ENCODE measurements at places on chromosomes 7 and 10. TPM values are rescaled to one million over a fixed set of nuclear protein-coding genes. Genes with fewer than 3 reads are reported as not detected.

DNA sequence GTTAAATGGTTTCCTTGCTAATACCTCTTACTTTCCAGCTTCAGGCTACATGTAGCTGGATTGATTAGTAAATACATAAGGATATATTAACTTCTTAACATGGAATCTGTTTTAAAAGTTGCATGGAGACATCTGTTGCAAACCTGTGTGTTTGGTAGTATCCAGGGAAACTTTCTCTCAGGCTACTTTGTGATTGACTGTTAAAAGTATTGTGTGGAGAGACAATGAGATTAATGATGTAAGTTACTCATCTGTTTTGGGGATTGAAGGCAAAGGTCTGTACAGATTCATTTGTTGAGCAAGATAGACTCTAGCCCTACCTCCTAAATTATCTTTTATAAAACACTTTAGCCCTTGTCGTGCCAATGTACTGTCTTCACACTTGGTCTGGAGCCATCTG lies 6.6 kb downstream of the CREB5 start:
- no peak for DNase-seq

DNA sequence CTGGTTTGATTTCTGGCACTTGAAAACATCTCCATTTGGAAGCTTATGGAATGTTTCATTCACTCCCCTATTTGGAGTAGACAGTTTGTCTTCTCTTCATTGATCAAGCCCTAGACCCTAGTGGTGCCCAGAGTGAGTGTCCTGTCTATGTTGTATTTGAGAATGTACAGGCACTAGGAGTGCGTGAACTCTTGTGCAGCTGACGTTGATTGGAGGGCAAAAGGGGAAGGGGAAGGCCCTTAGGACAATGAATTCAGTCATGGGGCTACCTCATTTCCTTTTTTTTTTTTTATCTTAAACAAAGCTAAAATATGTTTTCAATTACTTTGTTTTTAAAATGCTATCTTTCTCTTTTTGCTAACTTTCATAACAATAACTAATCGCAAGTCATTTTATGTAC lies 66.5 kb downstream of the ADD3 start:
- no peak for DNase-seq

- no peak for DNase-seq
Measured at GRCh38 chr7:100895701-100895955, at the start of gene ACHE. Gene ACHE (minus strand): TSS chr7:100895888. CDS start chr7:100894232, 1,656 bp downstream.

GRCh38 chr10:3887885-3888476 lies 103.0 kb upstream of the KLF6 start:
- DNase-seq, result no peak

PTF1A gene
- total RNA-seq, result not detected

CHRM2 gene
- total RNA-seq, result not detected

CYP3A5 gene
- 1.5 TPM for total RNA-seq

IFRD1 gene
- total RNA-seq, result 43.6 TPM

GRCh38 chr7:115864082-115864481 lies 166.5 kb downstream of the TFEC start:
- DNase-seq, result no peak

DNA sequence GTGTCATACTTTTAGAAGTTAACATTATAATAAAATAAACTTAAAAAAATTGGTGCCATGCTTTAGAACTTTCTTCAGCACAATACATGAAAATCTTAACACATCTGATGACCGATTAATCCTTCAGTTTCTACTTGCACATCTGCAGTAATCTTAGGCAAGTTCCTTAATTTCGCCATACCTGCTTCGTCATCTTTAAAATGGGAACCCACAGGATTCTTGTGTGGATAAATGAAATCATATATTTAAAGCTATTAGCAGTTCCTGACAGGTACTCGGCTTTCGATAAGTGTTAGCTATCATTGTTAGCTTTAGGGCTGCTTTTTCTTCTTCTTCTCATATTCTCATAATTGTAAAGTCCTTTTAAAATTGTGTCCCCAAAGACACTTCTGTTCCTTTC lies 907 bp upstream of the VPS50 start:
- DNase-seq, result no peak

- peak; percentile 73 for DNase-seq
Measured at GRCh38 chr7:48089046-48090003, at the start of gene UPP1. Gene UPP1 (plus strand): TSS chr7:48089265. CDS start chr7:48094784, 5,519 bp downstream.

LRRTM3 gene
- not detected for total RNA-seq

DNA sequence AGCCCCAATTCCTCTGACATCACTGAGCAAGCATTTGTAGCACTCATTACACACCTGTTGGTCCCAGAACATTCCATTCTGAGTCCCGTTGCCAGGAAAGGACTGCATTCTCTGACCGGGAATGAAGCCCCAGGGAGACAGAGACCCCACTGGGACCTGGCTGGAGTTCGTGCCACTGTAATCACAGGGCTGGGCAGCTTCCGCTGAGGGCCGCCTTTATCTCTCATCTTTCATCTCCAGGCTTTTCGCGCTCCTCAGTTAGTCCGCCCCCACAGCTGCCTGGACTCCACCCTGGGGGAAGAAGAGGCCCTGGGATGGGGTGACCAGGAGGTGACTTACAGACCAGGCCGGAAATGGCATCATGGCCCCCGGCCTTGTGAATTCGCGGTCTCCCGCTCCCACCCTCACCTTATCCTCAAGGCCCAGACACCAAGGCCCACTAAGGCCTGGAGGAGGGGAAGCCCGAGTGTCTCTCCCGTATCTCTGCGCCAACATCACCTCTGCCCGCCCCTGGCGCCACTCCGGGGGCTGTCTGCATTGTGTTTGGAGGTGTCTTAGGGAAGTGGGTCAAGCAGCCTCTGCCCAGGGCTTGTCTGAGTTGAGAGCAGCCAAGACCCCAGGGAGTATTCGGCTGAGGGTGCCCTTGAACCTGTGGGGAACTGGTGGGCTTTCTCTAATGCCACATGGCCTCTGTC lies 75.4 kb downstream of the PROSER2 start:
- DNase-seq, result peak; percentile 69

TRIP6 gene
- 102 TPM for total RNA-seq

GRCh38 chr7:92498557-92498956 lies 20.8 kb upstream of the ERVW-1 start:
- DNase-seq, result no peak

GRCh38 chr10:33214174-33214573 lies 120.3 kb downstream of the NRP1 start:
- DNase-seq, result no peak

SRRM3 gene
- total RNA-seq, result 12.7 TPM

GRCh38 chr10:102421507-102421756 lies 796 bp downstream of the FBXL15 start:
- no peak for DNase-seq

DNA sequence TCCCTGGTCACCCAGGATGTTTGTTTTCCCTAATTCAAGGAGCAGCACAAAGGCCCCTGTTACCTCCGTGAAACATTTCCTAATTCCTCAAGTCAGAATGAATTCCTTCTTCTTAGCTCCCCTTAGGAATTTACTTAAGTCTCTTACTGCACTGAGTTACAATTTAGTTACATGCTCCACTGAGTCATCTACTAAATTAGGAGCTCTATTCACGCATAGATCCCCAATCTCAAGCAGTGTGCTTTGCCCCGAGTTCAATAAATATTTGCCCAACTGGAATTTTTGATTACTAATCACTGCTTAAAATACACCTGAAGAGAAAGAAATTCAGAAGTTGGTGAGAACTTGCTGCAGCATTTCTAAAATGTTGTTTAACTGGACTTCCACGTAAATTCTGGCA lies 329.4 kb upstream of the MYO3A start:
- no peak for DNase-seq

GRCh38 chr7:41582116-41582515 lies 120.8 kb downstream of the INHBA start:
- no peak for DNase-seq

ACTR3C gene
- total RNA-seq, result 2.0 TPM

GRCh38 chr10:128322950-128323349 lies 196.7 kb upstream of the MKI67 start:
- no peak for DNase-seq

ARHGEF35 gene
- 17.4 TPM for total RNA-seq

GRCh38 chr7:113008755-113009154 lies 77.9 kb downstream of the GPR85 start:
- DNase-seq, result no peak

DNA sequence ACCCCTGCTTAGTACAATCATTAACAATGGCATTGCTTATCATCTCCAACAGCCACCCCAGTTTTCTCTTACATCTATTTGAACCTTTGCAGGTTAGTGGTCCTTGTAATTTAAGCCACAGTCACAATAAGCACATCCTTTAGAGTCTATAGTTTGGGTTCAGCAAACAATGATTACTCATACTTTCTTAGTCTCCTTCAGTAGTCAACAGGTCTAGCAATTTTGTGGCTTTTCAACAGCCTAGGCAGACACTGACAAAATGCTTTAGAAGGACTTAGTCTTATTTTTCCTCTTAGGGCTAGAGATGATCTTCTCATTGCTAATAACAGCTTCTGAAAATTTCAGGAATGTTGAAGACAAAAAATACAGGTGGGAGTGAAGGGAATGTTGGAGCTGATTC lies 32.3 kb upstream of the FAM204A start:
- no peak for DNase-seq

THNSL1 gene
- total RNA-seq, result 7.7 TPM

GRCh38 chr7:24609570-24609969 lies 36.3 kb downstream of the PALS2 start:
- no peak for DNase-seq

DNA sequence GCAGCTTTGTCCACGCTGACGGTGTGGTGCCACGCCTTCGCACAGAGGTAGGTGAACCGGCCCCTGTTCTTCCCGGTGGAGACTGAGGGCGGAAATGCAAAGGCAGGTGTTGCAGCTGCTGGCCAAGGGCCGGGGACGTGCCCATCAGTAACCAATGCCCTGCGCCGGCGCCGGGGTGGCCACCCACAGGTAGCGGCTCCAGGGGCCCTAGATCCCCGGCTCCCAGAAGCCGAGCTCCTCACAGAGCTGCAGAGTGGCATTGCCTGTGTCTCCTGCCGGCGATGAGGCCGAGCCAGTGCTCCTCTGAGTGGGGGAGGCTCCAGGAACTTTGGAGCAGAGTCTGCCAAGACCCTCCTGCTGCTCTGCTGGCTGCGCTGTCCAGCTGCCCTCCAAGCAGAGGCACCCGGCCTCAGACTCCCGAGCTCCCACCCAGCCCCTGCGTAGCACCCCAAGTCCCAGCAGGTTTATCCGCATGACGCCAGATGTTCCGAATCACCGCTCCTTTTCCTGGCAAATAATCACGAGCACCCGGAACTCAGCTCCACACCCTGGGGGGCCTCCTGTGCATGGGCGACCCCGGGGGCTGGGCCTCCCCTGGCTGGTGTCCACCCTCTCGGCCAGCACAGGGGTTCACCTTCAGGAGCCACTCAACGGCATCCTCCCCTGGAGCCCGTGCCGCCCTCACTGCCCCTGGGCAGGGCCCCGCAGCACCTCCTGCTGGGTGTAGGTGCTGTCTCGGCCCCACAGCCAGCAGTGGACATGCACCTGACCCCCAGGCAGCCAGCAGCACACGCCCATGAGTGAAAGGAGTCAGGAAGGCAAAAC lies 22.1 kb downstream of the CFAP46 start:
- no peak for DNase-seq

- DNase-seq, result no peak
Measured at GRCh38 chr10:132979491-132980425, 37.4 kb upstream of the CFAP46 start.

All from HCT116 (cell line).